Left forelimb (tissue), 1 donor: ENCODE measurements at places on chromosomes 7 and 10.

DNA sequence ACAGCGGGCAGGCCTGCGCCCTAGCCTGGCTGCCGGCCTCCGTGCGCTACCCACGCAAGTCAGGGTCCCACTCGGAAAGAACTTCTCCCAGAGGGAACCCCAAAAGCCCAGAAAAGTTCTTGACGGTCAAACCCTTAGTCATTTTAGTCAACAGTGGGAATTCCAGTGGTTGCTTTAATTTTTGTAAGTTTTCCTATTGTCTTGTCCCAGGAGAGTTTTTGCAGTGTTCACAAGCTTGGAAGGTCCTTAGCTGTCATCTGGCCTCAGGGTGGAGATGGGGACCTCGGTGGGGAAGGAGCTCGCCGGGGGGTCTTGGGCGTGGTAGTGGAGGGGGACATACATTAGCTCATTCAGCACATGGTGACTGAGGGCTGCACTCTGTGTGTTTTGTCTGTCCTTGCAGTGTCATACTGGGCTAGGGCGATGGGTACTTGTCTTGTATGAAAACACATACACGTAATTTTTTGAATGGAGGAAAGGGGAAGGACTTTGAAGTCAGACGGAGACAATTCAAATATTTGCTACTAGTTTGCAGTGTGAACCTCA is 736 bp downstream of the MINDY4 start:
- no peak for DNase-seq

- no peak for DNase-seq
Measured at GRCh38 chr10:110349831-110350230, 45.1 kb upstream of the SMNDC1 start.

GRCh38 chr10:92562424-92562823 is 11.5 kb downstream of the IDE start:
- no peak for DNase-seq

DNA sequence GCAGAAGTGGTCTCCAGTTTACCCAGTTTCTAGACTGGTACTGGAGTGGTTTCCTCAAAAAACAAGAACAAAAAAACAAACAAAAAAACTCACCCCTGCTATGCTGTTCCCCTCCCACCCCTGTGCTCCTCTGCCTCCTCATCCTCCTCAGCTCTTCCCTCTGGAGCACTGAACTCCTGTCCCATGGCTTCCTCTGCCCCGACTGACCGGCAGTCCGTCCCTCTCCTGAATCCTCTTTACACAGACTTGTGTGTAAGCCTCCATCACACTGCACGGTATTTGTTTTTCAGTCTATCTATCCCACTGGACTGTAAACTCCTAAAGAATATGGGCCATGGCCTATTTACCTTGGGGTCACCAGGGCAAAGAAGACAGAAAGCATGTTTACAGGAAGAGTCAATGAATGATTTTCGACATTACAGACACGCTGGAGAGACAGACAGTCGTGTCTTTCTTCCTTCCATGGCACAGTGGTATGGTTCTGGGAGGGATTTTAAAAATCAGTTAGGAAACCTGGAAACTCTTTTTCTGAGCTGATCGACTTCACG is 265.3 kb downstream of the GLI3 start:
- no peak for DNase-seq

DNA sequence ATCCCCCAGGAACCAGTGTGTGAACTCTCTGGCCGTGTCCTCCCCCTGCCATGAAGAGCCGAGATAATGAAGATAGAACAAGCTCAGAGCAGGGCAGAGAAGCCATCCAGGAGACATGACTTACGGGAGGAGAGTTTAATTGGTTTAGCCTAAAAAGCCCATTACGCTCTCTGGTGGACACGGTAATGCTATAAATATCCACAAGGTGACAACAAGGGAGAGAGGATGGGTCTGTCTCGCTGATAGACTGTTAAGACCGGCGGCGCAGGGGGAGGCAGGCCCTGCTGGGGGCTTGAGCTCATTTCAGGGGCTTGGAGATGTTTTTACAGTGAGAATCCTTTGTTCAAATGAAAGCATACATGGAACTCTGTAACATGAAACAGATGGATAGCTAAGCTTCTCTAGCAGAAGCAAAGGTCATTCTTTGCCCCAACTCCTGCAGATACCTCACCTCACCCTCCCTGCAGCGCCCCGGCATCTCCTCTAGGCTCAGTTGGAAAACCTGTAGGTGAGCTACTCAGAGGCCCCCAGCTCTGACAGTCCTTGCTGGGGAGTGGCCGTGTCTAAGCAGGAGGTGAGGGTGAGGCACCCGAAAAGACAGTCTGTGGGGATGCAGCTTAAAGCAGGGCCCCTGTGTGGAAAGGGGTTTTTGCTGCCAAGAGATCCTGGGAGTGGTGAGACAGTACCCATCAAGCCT is 40.8 kb upstream of the LOXL4 start:
- no peak for DNase-seq

GRCh38 chr10:6120691-6121090 is 31.9 kb downstream of the RBM17 start:
- DNase-seq: no peak

- no peak for DNase-seq
Measured at GRCh38 chr7:122552769-122553168, 146.1 kb downstream of the RNF133 start.

- DNase-seq: no peak
Measured at GRCh38 chr7:73353243-73353642, 25.3 kb downstream of the FKBP6 start.

DNA sequence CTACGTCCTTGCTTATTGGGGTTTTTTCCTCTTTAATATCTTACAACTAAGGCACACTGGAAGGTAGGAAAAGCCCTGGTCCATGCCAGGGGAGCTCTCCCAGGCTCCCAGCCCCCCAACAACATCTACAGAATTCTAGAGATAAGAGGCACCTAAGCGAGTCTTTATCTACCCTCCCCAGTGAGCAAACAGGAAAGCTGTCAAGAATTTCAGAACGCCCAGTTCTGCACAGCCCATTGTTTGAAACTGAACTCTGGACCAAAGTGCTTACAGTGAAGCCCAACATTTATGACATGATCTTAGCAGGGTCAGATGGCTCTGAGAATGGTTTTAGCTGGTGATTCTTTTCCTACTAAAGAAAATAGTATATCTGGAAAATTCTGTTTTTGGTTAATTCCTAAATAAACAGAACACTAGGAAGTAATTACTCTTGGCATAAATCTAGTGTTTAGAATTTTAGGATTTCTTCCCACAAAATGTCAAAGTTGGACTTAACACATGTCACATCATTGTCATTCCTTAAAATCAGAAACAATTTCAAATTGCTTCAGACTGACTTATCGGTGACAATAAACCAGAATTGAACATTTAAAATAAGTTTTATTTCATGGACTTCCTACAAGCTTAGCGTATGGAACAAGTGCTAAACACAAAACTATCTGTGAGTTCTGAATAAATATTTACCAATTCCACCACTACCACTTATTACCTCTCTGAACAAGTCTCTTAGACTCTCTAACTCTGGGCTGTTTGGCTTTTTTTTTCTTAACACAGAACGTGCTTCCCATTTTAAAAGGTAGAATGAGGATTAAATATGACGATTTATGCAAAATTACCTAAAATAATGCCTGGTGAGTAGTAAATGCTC is 31.3 kb upstream of the RNF32 start:
- DNase-seq: no peak

DNA sequence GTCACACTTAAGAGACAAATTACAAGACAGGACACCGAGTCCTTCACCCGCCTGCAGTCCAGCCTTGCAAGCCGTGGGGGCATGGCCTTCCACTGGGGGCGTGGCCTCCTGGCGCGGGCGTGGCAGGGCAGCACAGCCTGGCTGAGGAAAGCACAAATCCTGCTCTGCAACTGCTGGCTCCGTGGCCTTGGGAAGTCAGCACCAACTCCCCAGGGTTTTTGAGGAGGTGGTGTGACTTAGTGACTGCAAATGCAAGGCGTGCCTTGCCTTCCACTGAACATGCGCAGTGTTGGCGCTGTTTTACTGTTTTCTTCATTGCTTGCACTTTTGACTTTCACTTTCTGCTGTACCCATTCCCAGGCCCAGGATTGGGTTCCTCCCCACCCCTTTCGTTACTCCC is 12.9 kb upstream of the BMS1 start:
- DNase-seq: no peak

DNA sequence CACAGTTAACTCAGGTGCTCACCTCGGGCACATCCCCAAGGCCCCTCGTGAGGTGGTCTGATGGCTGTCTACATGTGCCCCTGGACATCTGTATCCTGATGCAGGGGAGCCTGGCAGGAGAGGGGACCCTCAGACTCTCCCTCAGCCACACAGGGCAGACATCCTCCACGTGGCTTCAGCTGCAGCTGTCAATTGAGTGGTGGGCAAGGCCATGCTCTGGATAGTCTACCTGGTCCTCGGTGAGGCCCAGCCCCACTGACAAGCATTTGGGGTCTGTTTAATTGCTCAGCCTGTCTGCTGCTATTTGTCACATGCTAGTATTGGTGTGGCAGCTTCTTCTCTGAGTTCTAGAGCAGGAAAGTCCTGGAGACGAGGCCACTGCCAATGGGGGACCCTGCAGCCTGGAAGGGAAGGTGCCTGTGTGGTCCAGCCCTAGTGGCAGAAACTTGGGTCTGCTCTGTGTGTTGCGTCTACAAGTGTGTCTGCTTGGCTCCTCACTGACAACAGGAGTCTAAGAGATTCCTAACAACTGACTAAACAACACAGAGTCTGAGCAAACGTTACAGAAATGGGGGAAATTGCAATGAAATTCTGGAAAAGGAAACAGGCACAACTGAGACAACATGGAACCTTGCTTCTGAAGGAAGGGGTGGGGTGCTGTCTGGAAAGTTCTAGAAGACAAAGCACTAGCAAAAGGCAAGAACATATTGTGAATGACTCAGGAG is 59.3 kb upstream of the IGFBP3 start:
- no peak for DNase-seq

GRCh38 chr10:80518807-80519360 is 18.8 kb upstream of the SH2D4B start:
- DNase-seq: no peak

- DNase-seq: no peak
Measured at GRCh38 chr10:11875494-11876281, 52.5 kb downstream of the PROSER2 start.

- no peak for DNase-seq
Measured at GRCh38 chr10:97195706-97196222, 10.0 kb upstream of the SLIT1 start.
